ENCODE measurements at places on chromosomes 11 and 22. TPM values are rescaled to one million over a fixed set of nuclear protein-coding genes. Genes with fewer than 3 reads are reported as not detected.

ZFTA gene
- total RNA-seq = 3.2 TPM

GPHA2 gene
- not detected for total RNA-seq

OR10D3 gene
- total RNA-seq = not detected

TMEM151A gene
- total RNA-seq = 0.19 TPM

PIWIL4 gene
- total RNA-seq = 0.89 TPM

C11orf87 gene
- not detected for total RNA-seq

ZNRF3 gene
- 0.49 TPM for total RNA-seq

OR5A1 gene
- total RNA-seq = not detected

GALNT18 gene
- total RNA-seq = not detected

Measured in CD8-positive, alpha-beta T cell (primary cell).